Endothelial cell of umbilical vein (primary cell): ENCODE measurements at places on chromosomes 5 and 9. TPM values are rescaled to one million over a fixed set of nuclear protein-coding genes. Genes with fewer than 3 reads are reported as not detected.
A peak's percentile ranks its signal among the peaks of the same experiment; 100 is the strongest.

DNA sequence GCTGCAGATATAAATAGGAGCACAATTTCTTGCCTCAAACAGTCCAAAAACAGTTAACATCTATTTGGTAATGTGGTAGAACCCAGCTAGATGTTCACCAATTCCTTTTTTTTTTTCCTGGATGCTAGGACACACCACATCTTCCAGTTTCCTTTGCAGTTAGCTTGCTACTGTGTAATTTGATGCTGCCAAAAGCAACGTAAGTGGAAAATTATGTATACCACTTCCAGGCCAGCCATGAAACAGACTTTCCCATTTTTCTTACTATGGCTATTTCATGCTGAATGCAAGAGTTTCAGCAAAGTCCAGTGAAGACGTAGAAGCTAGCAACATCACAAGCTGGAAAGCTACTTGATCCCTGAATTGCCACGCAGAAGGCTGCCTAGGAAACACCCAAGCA is 667.2 kb downstream of the TLE1 start:
- DNase-seq: no peak

- no peak for DNase-seq
These were observed 86.1 kb upstream of the NFIB start for GRCh38 chr9:14399756-14400657.

GRCh38 chr9:136694163-136694871 is 7.1 kb upstream of the AGPAT2 start:
- peak; percentile 61 for DNase-seq

DNA sequence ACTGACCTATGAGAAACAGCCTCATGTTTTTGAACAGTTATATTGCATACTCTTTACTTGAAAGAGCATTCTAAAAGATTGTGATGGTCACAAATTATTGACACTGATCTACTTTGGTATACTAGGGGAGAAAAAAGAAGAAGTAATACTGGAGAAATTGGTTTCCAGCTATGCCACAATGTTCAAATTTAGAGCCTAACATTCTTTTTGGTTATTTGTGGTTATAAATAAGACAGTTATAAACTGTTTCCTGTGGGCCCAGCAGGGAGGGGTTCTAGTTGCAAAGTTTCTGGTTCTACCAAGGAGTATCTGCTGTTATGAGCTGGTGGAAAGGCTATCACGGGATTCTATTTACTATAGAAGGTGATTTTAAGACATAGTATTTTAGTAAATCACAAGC is 4.8 kb downstream of the CWC27 start:
- no peak for DNase-seq

- no peak for DNase-seq
These were observed 370.9 kb downstream of the DIRAS2 start for GRCh38 chr9:90271707-90272106.

DNA sequence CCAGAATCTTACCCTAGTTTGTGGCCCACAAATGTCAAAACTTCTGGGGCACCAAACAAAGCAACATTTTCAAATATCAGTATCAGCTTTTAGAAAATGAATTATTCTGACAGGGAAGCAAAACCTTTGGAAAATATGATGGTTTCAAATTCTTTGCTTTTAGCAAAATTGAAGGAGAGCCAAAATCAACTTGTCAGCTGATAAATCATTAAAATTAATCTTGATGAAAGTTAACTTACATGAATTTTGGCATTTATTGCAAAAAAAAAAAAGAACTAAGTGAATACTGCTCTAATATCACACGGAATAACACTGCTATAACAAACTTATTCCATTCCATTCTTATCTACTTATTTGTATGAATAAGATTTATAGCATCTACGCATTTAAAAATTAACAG is 158.1 kb upstream of the TARS1 start:
- peak; percentile 46 for DNase-seq

- no peak for DNase-seq
These were observed 8.2 kb upstream of the ECM2 start for GRCh38 chr9:92543972-92544371.

DNA sequence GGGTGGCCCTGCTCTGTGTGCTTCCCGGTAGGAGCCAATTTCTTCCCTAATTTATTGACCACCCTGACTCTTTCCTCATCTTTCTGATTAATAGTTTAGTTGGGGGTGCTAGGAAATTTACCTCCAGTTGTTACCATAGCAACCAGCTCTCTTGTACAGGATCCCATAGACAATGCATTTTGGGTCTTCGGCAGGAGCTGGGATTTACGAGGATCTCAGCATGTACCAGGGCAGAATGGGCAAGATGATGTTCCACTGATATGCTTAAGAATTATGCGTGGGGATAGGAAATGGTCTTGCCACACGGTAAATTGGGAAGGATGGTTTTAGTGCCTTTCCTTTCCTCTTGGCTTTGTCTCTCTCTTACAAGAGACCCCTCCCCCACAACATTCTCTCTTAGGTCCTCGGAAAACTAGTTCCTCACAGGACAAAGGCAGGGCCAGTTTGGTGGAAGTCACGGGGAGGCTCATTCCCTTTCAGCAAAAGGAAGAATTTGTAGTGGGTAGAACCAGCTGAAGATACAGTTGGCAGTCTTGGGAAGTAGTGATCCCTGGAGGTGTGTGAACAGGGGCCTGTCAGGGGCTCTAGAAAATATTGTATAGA is 133.4 kb upstream of the SHB start:
- no peak for DNase-seq

DNA sequence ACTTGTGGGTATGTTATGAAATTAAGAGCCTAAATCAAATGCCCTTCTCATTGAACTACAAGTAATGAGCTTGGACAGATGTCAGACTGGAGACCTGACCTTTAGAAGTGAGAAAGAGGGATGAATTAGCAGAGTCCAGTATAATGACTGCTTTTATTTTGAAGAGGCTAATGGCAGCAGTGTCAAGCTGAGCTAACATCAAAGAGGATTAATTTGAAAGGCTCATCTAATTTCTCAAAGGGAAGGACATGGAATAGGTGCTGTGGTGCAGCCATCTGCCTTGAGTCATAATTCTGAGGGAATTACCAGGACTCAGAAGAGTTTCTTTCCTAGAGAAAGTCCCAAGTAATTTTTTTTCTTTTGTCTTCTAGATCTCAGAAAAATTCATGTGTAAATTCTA is 57.6 kb downstream of the FAM81B start:
- DNase-seq: no peak

DNA sequence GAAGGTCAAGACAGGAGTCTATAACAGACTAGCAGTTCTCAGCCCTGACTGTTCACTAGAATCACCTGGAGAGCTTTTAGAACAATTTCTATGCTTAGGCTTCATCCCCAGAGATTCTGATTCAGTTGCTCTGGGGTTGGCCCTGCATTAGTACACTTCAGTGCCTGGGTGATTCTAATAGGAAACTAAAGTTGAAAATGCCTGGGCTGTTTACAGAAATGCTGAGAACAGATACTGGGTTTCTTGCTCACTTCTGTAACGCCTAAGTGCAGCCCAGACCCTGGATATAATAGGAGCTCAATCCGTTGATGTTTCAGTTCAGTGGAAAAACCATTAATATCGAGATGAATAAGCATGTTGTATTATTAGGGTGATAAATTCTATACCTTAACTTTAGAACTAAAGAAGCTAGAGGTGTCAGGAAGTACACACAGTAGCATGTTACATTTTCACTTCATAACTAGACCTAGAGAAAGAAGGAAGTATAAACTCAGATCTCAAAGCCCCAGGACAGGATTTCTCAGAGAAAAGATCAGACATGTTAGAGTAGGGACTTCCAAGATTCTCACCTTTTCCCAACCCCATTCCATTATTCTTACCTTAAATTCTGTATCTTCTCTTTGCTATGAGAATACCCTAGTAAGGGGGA is 20.4 kb downstream of the HAVCR2 start:
- no peak for DNase-seq

DNA sequence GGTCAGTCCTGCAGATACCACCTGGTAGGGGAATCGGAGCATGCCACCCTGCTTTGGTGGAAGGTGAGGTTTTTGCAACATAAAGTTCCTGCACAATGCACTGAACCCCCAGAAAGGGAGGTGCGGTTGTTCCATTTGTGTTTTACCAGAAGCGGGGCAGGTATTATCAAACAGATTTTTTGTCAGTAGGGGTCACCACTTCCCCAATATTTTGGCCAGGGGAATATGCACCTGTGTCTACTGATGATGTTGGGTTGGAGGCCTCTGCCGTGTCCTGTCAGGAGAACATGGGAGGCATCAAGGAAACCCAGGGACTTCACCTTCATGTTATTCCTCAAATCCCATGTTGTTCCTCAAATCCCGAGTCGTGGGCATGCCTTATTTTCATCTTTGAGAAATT is 438.7 kb downstream of the NTRK2 start:
- DNase-seq: no peak

DNA sequence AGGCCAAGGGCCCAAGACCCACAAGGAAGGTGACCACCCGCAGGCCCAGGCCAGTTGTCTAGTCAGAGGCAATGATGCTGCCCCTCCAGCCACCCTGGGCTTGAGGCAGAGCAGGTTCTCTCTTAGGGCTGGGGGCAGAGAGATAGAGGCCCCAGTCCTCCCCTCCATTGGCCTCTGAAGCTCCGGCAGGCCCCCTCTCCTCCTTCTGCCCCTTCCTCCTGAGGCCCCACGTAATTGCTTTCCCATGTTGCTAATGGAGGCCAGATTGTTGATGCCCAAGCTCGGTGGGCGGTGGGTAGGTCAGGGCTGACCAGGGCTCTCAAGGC is 26.6 kb upstream of the ENHO start:
- no peak for DNase-seq

- no peak for DNase-seq
These were observed 52.1 kb downstream of the GDNF start for GRCh38 chr5:37787742-37788141.

- DNase-seq: peak; percentile 76
These were observed at the start of gene CIZ1 for GRCh38 chr9:128191406-128192046. Gene CIZ1, minus strand, starts transcription at chr9:128191572. Its CDS starts 715 bp downstream, at chr9:128190857.

- no peak for DNase-seq
These were observed 162.0 kb downstream of the SLC25A46 start for GRCh38 chr5:110900829-110901228.

DNA sequence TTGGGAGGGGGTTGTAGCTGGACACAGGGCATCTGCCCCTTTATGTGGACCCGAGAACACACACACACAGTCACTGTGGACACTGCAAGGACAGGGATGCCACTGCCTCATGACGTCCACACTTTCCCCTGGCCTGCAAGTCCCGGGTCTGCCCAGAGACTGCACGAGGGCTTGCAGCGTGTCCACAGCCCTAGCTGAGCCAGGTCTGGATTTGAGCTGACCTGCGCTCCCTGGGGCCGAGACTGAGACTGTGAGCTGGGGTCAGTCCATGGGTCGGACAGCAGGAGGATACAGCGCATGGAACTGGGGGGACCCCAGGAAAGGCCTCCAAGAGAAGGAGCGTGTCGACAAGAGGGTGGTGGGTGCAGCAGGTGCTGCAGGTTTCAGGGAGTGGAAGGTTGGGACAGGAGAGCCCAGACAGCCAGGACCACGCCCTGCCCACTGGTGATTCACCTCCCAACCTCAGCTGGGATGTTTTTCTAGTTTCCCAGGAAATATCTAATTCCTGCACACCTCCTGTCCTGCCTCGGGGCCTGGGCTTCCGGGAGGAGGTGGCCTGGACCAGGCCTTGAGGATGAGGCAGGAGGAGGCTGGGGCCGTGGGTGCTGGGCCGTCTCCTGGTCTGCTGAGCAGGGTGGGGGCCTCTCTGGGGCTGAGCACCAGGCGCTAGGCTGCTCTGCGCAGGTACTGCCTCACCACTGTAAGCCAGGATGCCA is 806 bp upstream of the RNF224 start:
- DNase-seq: no peak

DNA sequence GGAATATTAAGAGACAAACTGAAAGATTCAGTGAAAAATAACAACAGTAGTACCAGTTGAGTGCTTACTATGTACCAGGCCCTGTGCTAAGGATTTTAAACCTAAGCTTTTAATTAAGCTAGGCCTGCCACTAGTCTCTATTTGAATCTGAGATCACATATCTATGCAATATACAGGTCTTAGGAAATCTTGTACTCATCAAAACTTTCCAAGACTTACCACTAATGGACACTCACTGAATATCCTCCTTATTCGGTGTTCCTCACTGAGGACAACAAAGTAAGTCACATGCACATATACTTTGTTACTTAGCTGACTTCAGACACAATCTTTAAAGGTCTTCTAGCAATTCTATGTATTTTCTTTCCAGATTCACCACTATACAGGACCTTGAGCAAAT is 32.6 kb downstream of the DIAPH1 start:
- DNase-seq: no peak

DNA sequence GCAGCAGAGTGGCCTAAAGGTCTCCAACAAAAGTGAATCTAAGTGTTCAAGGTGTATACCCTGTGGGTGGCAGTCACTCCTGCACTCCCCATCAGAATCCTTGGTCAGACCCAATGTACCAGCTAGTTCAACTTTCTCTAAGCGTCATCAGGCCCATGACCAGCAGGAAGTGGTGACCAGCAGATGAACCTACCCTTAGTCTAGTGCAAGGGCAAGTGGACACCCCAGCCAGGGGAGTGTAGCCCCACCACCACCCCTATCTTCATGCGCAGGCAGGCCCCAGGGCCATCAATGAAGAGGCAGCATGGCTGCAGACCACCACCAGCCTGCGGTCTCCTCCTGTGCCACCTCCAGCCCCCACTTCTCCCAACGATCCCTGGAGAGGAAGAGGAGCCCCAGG is 213.1 kb downstream of the AGTPBP1 start:
- no peak for DNase-seq

DNA sequence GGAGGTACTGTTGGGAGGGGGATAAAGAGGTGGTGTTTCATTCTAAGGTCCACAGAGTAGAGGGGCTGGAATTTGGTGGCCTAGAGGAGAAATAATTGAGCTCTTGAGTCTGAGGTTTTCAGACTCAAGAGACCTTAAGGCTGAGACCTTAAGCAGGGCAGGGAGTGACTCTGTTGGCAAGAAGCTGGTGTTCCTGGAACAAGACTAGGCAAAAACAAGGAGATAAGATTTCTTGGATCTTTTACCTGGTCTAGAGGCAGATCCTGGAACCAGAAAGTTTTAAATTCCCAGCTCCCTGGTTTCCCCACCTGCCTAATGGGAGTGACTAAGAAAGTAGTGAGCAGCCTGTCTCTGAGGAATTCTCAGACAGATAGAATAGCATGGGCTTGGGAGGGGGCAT is 4.1 kb upstream of the CCL21 start:
- no peak for DNase-seq

DNA sequence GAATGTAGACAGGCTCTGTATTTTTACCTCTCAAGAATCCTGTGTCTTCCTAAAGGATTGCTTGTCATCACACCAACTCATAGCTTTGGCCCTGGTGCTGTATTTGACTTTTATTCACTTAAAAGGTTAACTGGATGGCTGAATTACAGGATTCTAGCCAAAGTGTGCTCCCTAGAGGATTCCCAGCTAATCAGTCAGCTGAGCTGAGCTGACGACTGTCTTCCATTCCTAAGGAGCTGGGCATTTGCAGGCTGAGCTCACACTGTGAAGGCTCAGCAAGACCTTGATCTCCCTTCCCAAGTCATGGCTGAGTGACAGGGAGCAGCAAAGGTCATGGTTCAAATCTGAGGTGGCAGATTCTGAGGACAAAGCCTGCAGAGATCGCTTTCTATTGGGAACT is 59.0 kb upstream of the PALM2AKAP2 start:
- DNase-seq: no peak

The PKD2L2 gene
- total RNA-seq: not detected in 2 replicates

The DAB2IP gene
- 48.4 and 53.6 TPM in 2 replicates for total RNA-seq

The NR5A1 gene
- not detected in 2 replicates for total RNA-seq

The NRG2 gene
- 0.30 and 0.42 TPM in 2 replicates for total RNA-seq

The ABL1 gene
- 79.2 and 87.1 TPM in 2 replicates for total RNA-seq

The SPATA31A7 gene
- not detected in 2 replicates for total RNA-seq

The WDR38 gene
- not detected in 2 replicates for total RNA-seq

The NME5 gene
- total RNA-seq: 1.4 and 1.5 TPM in 2 replicates

The DAP gene
- total RNA-seq: 173 and 188 TPM in 2 replicates

The ZBTB34 gene
- 9.3 and 9.6 TPM in 2 replicates for total RNA-seq
